ENCODE measurements at places on chromosomes 2 and 18. TPM values are rescaled to one million over a fixed set of nuclear protein-coding genes. Genes with fewer than 3 reads are reported as not detected.

DNAH7 gene
- total RNA-seq = 0.52 TPM

MOGAT1 gene
- not detected for total RNA-seq

DYNAP gene
- total RNA-seq = not detected

L3MBTL4 gene
- 6.6 TPM for total RNA-seq

KCNG3 gene
- not detected for total RNA-seq

RIT2 gene
- total RNA-seq = not detected

DNA sequence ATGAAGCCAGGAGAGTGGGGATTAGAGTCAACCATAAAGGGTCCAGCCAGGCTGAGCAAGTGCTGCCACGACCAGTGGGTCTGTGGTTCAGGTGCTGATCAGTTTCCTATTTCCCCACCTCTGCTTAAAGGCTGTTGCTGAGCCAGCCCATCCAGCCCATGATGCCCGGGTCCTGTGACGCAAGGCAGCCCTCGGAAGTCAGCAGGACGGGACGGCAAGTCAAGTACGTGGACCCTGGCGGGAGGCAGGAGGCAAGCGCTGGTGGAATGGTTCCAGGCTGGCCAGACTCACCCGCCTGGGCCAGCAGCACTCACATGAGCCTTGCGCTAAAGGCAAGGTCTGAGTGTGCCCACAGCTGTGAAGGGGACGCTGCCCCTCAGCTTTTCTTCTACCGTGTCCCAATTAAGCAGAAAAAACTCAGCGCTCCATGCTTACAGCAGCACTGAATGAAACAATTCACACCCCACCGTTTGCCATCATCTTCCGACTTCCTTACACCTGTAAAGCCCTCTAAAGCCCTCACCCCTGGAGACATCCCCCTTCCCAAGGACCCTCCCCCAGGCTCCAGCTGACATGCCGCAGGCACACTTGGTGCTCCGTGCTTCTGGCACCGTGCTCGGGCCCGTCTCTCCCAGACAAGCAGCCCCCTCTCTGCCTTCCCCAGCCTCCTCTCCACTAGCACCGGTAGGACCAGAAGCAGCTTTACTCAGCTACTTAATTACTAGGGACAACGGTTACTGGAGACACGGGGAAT, 11.3 kb upstream of the RPL31 start:
- no peak for DNase-seq

- DNase-seq = no peak
Measured at GRCh38 chr2:67340133-67341011, 56.8 kb upstream of the ETAA1 start.

DNA sequence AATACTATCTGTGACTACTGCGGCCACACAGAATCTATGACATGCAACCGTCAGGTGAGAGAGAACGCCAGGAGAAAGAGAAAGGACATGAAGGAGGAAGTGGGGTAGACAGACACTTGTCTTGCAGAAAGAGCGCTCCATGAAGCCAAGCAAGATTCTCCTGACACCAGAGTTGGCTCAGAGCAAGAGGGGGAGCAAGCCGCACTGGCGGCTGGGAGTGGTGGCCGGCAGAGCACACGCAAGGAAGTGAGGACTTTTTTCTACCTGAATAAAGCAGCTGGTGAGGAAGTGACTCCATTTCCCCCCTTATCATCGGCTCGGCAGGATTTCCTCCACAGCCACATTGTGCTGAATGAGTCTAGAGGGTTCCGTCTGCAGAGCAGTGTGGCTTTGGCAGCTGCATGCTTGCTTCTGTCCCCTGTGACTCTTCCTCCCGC, 181.6 kb downstream of the BCL2 start:
- DNase-seq = no peak

- DNase-seq = no peak
Measured at GRCh38 chr2:68250196-68250595, 2.1 kb downstream of the PPP3R1 start.

GRCh38 chr18:55778788-55779690, 191.0 kb upstream of the TCF4 start:
- DNase-seq = no peak

DNA sequence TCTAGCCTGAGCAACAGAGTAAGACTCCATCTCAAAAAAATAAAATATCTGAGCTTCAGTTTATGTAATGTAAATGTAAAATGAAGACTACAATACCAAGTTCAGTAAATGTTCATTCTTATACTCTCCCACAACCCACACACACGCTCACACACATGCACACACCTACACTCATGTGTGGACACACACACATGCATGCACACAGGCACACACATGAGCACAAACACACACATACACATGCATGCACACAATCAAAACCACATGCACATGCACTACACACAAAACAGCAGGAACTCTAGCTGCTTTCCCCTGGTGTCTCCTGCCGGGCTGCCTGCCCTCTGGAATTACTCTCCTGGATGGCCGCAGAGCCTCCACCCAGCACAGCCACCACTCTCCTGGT, 90.6 kb downstream of the GFPT1 start:
- no peak for DNase-seq

DNA sequence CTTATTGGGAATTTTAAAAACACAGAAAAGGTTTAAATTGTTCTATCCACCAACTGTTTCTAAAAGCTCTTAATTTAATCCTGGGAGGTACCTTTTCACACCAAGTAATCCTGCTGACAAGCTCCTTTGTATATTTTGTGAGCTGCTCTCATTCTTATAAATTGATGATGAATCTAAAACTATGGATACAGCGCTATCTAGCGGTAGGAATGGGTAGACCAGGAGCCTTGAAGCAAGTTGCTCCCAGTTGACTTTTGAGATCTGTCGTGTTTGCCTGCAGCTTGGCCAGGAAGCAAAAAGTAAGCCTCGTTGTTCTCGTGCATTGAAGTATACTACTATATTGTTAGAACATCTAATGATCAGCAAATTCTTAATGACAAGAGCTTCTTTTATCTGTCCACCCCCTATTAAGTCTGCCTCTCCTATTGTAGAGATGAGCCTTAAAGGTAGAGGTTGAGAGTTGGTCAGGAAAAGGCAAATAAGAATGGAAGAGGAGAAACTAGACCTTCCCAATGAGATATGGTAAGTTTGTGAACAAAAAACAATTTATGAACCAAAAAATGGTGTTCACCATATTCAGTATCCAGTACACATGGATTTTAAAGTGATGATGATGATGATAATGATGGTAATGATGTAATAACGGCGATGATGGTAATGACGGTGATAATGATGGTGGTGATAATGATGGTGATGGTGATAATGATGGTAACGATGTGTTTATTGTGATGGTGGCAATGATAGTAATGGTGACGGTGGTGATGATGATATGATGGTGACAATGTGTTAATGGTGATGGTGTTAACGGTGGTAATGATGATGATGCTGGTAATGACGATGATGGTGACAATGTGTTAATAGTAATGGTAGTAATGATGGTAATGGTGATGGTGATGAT, 212.1 kb upstream of the NCKAP5 start:
- DNase-seq = no peak

GRCh38 chr2:237669628-237670392, 42.4 kb downstream of the LRRFIP1 start:
- peak; percentile 93 for DNase-seq

DNA sequence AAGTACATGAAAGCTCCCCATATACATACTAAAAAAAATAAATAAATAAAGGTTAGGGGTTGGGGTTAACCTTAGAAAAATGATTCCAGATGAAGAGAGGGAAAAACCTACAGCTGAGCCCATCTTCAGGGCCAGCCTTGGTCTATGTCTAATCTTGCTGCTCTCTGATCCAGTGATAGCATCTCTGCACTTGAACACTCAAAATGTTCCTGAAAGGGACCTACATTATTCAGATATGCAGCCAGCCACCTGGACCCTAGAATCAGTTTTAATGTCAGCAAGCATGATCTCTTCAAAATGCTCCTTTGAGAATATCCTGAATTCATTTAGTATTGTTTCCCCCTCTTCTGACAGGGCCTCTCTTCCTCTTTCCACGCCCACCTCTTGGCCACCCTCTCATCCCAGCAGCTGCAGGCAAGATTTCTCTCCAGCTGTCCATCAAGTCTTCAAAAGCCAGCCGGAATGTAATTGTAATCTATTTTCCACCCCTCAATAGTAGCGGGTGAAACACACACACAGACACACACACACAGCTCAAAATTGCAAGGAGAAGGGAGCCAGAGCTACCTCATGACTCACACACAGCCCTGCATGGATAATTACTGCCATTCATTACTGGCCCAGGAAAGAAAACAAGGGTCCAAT, 135.5 kb downstream of the MYO3B start:
- no peak for DNase-seq

DNA sequence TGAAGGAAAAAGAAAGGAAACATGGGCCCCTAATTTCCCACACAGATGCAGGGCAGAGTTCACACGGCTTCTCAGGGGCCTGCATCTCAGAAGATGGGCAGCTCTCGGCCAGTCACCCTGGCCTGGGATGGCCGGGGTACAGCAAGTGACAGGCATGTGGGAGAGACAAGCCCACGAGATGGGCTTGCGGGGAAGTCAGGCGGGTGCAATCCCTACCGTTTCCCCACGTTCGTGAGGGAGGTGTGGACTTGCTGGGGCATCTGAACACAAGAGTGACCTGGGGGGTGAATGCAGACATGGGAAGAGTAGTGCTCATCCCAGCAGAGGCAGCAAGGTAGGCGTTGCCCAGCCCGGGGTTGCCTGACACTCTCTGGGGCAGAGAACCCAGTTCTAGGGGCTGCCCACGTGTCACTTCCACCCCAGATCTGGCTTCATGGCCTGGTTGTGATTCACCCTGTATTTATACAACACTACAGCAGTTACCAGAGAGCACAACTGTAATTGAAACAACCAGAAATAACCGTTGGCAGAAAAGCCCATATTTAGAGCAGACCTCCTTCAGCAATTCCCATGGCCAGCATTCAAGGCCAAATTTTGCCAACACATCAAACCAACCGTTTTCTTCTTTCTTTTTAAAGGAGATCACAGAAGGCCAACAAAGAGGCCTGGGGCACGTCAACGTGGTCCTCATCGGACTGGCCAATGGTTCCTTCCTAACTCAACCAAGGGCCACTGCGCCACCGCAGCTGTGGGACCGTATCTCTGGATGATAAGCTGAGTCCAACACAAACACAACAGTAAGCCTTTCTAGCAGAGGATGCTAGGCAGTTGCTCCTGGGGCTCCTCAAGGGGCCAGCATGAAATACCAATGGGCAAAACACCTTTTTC, 58.4 kb downstream of the PARD6G start:
- DNase-seq = no peak

DNA sequence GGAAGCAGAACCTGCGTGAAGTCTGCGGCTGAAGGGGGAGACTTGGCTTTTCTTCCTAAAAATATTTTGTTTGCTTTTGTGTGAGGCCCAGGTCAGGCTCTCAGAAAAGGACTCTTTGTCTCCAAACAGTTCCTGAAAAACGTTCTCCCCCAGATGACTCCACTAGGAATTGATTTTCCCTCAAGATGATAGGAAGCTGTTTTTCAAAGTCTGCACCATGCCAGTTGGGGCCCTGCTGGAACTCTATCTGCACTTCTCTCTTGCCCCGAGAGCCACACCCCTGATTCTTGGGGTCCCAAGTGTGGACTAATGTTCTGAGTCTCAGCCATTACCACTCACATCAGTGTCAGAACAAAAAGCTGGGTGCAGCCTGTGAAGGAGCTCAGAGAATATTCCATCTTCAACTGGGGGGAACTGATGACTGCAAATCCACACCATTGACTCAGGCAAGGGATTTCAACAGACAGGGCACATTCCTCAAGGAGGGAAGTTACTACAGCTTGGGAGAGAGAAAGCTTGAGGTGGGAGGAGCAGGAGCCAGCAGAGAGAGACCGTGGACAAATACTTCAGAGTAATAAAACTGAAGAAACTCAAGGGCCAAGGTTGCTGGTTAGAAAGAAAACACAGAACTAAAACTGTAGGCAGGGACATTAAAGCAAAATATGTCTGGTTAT, 768.3 kb downstream of the RNF144A start:
- DNase-seq = no peak

DNA sequence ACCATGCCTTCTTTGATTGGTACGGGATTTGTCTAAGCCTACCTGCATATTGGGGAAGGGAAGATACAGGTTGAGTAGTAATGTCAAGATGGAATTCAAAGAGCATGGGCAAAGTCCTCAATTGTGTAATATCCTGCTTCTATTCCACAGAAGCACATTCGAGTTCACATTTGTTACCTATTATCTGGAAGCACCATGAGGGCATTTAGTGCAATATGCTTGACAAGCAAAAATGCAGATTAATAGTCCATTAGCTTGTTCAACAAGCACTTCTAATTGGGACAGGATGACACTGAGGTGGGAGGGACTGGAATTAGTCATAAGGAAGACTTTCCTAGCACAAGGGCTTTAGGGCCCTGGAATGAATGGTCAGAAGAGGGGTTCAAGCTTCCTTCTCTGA, 40.5 kb downstream of the MYO5B start:
- DNase-seq = no peak

GRCh38 chr2:104118889-104119288, 735.0 kb upstream of the POU3F3 start:
- DNase-seq = no peak

- DNase-seq = no peak
Measured at GRCh38 chr2:241870611-241871537, 1.3 kb downstream of the RTP5 start.

DNA sequence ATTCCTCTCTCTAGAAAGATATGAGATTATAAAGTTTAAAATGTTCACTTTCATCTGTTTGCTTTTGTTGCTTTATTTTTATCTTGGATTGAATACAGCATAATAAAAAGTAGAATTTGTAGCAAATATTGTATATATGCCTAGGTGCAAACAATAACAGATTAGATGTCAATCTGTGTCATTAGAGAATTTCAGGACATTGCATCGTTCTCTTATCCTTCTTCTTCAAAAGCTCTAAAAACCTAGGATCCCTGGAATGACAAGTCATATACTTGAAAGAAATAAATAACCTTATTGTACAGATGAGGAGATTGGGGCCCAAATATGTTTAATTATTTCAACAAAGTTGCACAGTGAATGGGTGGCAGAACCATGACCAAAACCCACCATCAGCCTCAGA, 102.8 kb upstream of the BZW1 start:
- no peak for DNase-seq

DNA sequence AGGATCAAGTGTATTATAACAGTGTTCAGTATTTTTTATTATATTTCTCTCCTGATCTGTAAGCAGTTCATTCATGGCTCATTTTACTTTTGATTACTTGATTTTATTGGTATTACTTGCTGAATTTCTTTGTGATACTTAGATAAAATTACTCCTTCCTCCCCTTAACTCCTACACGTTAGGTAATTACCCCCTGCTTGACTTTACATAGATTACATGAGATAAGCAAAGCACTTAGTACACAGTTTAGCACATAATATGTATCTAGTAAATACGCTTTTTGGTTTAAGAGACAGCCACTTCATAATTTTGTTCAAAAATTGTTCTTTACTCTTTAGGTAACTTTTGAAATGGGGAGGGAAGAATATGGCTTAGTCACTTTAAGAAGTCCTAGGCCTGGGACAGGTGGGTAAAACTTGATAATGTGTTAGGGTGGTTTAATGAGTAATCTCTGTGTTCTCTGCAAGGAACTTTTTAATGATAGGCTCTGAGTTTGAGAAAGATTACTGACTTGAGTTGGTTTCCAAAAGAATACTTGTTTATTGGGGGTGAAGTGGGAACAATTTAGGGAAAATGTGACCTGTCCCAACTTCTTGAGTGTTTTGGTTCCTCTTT, 80.9 kb downstream of the NCOA1 start:
- no peak for DNase-seq
